Smooth muscle cell of the pulmonary artery (primary cell): ENCODE measurements at places on chromosomes 12 and 14. TPM values are rescaled to one million over a fixed set of nuclear protein-coding genes. Genes with fewer than 3 reads are reported as not detected.

STON2 gene
- 0.85 and 0.89 TPM in 2 replicates for total RNA-seq

ACACB gene
- 2.2 and 5.2 TPM in 2 replicates for total RNA-seq

IFNG gene
- total RNA-seq, result not detected in 2 replicates

RASSF8 gene
- 95.3 and 149 TPM in 2 replicates for total RNA-seq

IRAK3 gene
- total RNA-seq, result 7.9 and 9.0 TPM in 2 replicates

C12orf60 gene
- 0.59 and 0.72 TPM in 2 replicates for total RNA-seq

GDF3 gene
- not detected in 2 replicates for total RNA-seq

LRRC10 gene
- not detected in 2 replicates for total RNA-seq

ACRBP gene
- total RNA-seq, result 0.13 and 0.26 TPM in 2 replicates

OTOGL gene
- total RNA-seq, result 0.07 and 0.39 TPM in 2 replicates

MNAT1 gene
- total RNA-seq, result 41.7 and 47.3 TPM in 2 replicates

PTHLH gene
- total RNA-seq, result 1.6 and 6.1 TPM in 2 replicates

JPH4 gene
- total RNA-seq, result not detected in 2 replicates

CYP46A1 gene
- total RNA-seq, result 0.33 and 0.43 TPM in 2 replicates

TMEM63C gene
- total RNA-seq, result under 0.01 and 0.17 TPM in 2 replicates

MMP14 gene
- 445 and 1,032 TPM in 2 replicates for total RNA-seq

ANO2 gene
- total RNA-seq, result 0.07 TPM in 1 of 2 replicates, not detected in the other

FAM90A1 gene
- 0.13 TPM in 1 of 2 replicates, not detected in the other for total RNA-seq

RAPGEF3 gene
- 3.9 and 5.6 TPM in 2 replicates for total RNA-seq

NPFF gene
- not detected in 2 replicates for total RNA-seq

LRP1-AS gene
- 0.20 TPM in 1 of 2 replicates, not detected in the other for total RNA-seq

CMKLR1 gene
- total RNA-seq, result 2.9 and 5.4 TPM in 2 replicates

RTN1 gene
- total RNA-seq, result 2.8 and 6.9 TPM in 2 replicates

NELL2 gene
- 0.23 TPM in 1 of 2 replicates, not detected in the other for total RNA-seq

CD27 gene
- not detected in 2 replicates for total RNA-seq

LRP1 gene
- total RNA-seq, result 1,272 and 1,561 TPM in 2 replicates

ZNF26 gene
- 10.4 and 16.3 TPM in 2 replicates for total RNA-seq

MIPOL1 gene
- total RNA-seq, result 10.2 and 16.3 TPM in 2 replicates

SLC39A9 gene
- total RNA-seq, result 139 and 148 TPM in 2 replicates

CLEC4A gene
- 0.07 and 0.89 TPM in 2 replicates for total RNA-seq

CIDEB gene
- 1.6 and 2.3 TPM in 2 replicates for total RNA-seq

SNW1 gene
- total RNA-seq, result 31.3 and 41.9 TPM in 2 replicates

KRT79 gene
- total RNA-seq, result not detected in 2 replicates

TAS2R19 gene
- 5.1 and 9.1 TPM in 2 replicates for total RNA-seq

SLC35F4 gene
- total RNA-seq, result not detected in 2 replicates

KRT73 gene
- not detected in 2 replicates for total RNA-seq

TMPRSS12 gene
- total RNA-seq, result not detected in 2 replicates

KRT78 gene
- not detected in 2 replicates for total RNA-seq

FSCB gene
- not detected in 2 replicates for total RNA-seq

TAS2R8 gene
- total RNA-seq, result not detected in 2 replicates

PPP4R4 gene
- 0.33 and 1.4 TPM in 2 replicates for total RNA-seq

PLCZ1 gene
- total RNA-seq, result not detected in 2 replicates

CCDC197 gene
- total RNA-seq, result not detected in 2 replicates

KRT75 gene
- not detected in 2 replicates for total RNA-seq

KRT72 gene
- total RNA-seq, result not detected in 2 replicates

B4GALNT3 gene
- total RNA-seq, result 0.13 and 0.36 TPM in 2 replicates

NID2 gene
- total RNA-seq, result 183 and 734 TPM in 2 replicates

BDKRB1 gene
- 0.91 and 1.3 TPM in 2 replicates for total RNA-seq

OAS2 gene
- total RNA-seq, result 2.5 and 4.2 TPM in 2 replicates

TUNAR gene
- not detected in 2 replicates for total RNA-seq

FGD4 gene
- total RNA-seq, result 12.3 and 28.5 TPM in 2 replicates

KRT6C gene
- 0.07 TPM in 1 of 2 replicates, not detected in the other for total RNA-seq

IL22 gene
- not detected in 2 replicates for total RNA-seq

LRCOL1 gene
- total RNA-seq, result not detected in 2 replicates

SLC8A3 gene
- total RNA-seq, result 0.33 and 0.40 TPM in 2 replicates

CLEC14A gene
- 0.33 and 0.69 TPM in 2 replicates for total RNA-seq

TAS2R9 gene
- total RNA-seq, result not detected in 2 replicates
